ENCODE measurements at places on chromosomes 6 and 20. TPM values are rescaled to one million over a fixed set of nuclear protein-coding genes. Genes with fewer than 3 reads are reported as not detected.

DNA sequence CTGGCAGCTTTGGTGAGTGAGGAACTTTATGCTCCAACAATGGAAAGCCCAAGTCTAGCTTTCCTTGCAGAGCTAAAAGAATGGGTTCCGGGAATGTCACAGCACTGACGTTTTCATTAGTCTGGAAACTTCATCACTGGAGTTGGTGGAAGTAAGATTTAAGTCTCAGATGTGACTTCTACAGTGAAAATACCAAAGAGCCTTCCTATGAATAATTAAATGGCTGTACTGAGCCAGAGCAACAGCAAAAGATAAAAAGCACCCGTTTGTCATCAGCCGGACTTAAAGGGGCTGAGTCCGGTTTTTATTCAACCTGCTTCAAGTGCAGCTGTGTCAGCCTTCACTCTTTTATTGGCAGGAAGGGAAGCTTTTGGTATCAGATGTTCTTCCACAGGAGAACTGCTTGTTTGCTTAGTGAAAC, 46.5 kb upstream of the SHLD1 start:
- H3K4me1 ChIP-seq: peaks cover 3% of the 10 kb centered on the region
- no peak overlapping the region for H3K4me3 ChIP-seq

DNA sequence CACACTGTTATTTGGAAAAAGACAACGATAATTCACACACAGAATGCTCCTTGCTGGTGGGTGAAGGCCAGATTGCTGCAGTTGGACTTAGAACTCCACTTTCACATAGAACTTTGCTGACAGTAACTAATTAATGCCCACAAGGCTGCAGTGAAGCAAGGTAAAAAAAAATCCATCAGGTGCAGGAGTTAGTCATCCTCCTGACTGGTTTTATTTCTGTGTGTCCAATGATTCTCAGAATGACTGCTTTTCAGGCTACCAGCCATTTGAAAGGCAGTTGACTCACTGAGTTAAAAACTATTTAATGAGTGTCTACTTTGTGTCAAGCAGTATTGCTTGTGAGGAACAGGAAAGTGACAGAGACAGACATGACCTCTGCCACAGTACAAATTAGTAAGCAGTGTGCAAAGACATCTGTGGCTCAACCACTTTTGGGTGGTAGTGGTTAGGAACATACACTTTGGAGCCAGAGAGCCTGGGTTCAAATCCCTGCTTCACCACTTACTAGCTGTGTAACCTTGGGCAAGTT, 41.9 kb downstream of the ELOVL5 start:
- no peaks in the 10 kb centered on the region for H3K36me3 ChIP-seq
- DNase-seq: no peak
- peaks cover 13% of the 10 kb centered on the region for H3K4me1 ChIP-seq
- H3K4me3 ChIP-seq: no peak overlapping the region
- H3K27me3 ChIP-seq: no peaks in the 10 kb centered on the region

GRCh38 chr6:110250838-110251237, 70.6 kb downstream of the CDC40 start:
- no peaks in the 10 kb centered on the region for H3K4me1 ChIP-seq
- no peaks in the 10 kb centered on the region for H3K27me3 ChIP-seq
- no peak overlapping the region for H3K27ac ChIP-seq
- H3K4me3 ChIP-seq: no peak overlapping the region
- H3K36me3 ChIP-seq: no peaks in the 10 kb centered on the region

DNA sequence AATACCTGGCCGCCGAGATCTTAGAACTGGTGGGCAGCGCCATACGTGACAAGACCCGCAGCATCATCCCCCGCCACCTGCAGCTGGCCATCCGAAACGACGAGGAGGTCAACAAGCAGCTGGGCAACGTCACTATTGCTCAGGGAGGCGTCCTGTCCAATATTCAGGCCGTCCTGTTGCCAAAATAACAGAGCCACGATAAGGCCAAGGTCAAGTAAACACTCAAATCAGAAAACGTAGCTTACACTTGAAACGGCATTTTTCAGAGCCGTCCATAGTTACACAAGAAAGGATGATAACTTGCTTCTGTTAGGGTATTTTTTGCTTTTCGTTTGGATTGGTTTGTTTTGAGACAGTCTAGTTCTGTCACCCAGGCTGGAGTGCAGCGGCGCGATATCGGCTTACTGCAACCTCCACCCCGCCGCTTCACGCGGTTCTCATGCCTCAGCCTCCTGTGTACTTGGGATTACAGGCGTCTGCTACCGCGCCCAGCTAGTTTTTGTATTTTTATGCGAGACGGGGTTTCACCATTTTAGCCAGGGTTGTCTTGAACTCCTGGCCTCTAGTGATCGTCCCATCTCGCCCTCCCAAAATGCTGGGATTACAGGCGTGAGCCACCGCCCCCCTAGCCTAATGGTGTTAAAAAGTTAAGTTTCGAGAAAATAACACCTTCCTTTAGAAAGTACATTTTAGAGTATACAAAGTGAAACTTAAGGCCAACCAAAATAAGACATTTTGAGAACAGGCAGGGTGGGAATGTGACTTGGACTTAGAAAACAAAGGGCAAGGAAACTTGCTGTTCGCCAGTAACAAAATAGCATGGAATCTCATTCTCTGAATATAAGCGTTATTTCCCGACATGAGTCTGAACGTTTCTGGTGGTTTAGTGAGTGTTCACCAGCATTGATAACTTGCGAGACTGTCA, 42.8 kb upstream of the HFE start:
- H3K27me3 ChIP-seq: no peaks in the 10 kb centered on the region
- no peak for DNase-seq
- no peak overlapping the region for H3K27ac ChIP-seq
- no peak overlapping the region for H3K4me3 ChIP-seq

DNA sequence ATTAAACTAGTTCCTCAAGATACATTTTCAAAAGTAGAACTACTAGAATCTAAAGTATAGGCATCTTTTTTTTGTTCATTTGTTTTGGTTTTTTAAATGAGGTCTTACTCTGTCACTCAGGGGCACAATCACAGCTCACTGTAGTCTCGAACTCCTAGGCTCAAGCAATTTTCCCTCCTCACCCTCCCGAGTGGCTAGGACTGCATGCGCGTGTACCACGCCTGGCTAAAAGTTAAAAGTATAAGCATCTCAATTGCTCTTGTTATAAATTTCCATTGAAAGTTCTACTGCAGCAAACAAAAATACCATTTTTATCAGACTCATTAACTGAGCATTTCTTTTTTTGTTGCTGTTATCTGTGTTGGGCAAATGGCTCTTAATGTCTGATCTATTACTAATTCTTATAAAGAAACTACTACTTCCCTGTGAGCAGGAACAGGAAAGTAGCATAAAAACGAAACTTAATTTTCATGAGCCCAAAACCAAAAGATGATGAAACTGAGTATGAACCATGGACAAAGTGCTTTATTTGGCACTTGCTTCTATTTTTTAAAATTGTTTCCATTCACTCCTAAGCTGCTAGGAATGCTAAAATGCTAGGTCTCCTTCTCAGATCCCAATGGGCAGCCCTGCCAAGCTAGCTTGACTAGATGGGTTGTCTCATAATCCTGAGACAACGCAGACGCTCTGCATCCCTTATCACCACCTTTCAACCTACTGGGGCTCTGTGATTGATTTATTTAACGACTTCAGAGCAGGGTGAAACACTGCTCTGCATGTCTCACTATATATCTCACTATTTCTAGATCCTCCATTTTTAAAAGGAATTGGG, 36.9 kb downstream of the TRPC4AP start:
- DNase-seq: no peak
- no peak overlapping the region for H3K4me3 ChIP-seq
- peak overlapping the region; percentile 8 for H3K27ac ChIP-seq
- peaks cover 3% of the 10 kb centered on the region for H3K4me1 ChIP-seq
- no peaks in the 10 kb centered on the region for H3K27me3 ChIP-seq

DNA sequence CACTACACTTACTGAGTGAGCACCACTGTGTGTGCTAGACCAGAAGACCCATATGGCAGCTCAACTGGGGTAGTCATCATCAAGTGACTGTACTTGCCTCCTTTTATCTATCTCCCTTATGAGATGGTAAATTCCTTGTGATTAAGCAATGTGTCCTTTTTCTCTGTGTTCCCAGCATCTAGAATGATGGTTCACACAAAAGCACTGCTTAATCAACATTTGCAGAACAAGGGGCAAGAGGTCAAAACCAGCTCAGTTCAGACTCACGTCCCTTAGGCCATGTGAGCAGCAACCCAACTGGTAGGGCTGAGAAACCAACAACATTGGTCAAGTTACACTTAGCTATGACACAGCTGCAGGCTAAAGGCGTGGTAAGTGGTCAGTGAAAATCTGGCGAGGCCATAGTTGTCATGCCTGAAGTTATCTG, 10.0 kb downstream of the TRAM2 start:
- H3K27ac ChIP-seq: peak overlapping the region; percentile 75
- H3K4me1 ChIP-seq: peaks cover 84% of the 10 kb centered on the region

The SIRPG gene
- not detected for total RNA-seq

DNA sequence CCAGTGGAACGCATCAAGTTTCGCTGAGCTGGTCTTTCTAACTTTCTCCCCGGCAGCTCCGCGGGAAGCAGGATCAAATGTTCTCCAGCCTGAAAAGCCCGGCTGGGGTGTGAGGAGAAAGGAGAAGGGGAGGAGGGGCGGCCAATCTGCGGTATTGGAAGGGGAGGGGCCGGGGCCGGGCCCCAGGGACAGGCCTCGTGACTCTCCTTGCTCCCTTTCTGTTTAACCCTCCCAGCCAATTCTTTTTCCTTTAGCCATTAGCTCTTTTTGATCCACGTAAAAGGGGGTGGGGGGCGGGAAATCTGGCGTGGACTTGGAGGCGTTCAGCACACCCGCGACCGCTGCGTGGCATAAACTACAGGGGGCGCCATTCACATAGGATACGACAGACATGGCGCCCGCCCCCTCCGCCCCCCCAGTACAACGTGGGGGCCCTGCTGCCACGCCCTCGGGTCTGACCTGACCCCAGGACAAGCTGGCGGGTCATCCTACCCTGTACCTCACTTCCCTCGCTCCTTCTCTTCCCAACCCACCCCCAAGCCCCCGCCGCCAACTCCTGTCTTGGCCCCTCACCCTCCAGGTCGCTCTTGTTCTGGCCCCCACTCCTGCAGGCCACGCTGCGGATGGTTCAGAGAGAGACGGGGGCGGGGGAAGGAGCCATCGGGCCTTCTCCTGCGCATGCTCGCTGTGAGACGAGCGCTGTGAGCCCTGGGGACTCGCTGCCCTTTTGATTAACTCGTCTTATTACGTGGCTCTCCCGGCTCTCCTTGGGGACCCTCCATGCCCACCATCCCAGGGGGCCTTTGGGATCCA, 7.8 kb upstream of the MDGA1 start:
- no peaks in the 10 kb centered on the region for H3K27me3 ChIP-seq
- H3K4me3 ChIP-seq: no peak overlapping the region
- H3K36me3 ChIP-seq: no peaks in the 10 kb centered on the region
- no peaks in the 10 kb centered on the region for H3K4me1 ChIP-seq

The FAM162B gene
- total RNA-seq: not detected

- H3K27ac ChIP-seq: no peak overlapping the region
- H3K27me3 ChIP-seq: no peaks in the 10 kb centered on the region
- no peaks in the 10 kb centered on the region for H3K36me3 ChIP-seq
- DNase-seq: no peak
- H3K4me1 ChIP-seq: no peaks in the 10 kb centered on the region
Observed at GRCh38 chr6:166253778-166254204, 54.4 kb downstream of the PRR18 start.

DNA sequence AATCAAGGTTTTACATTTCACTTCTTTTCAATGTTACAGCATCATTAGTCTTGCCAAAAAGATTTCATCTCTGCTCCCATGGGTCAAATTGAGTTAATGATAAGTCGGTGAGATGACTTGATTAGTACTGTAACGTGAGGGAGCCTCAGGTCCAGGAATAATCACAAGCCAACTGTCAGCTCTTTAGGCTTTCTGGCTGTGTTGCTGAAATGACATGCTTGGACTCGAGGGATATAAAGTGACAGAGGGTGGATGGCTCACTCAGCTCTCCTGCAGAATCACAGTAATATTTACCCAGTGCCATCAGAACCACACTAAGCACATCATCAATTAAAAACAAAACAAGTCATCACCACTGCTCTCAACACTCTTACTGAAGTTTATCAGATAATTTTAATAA, 196.2 kb upstream of the THEMIS start:
- H3K4me1 ChIP-seq: 0 out of 2 replicates have a peak, but pooled peaks cover 7% of the 10 kb centered on the region
- no peaks in the 10 kb centered on the region for H3K27me3 ChIP-seq
- no peak overlapping the region for H3K27ac ChIP-seq
- H3K4me3 ChIP-seq: no peak overlapping the region
- H3K36me3 ChIP-seq: no peaks in the 10 kb centered on the region

DNA sequence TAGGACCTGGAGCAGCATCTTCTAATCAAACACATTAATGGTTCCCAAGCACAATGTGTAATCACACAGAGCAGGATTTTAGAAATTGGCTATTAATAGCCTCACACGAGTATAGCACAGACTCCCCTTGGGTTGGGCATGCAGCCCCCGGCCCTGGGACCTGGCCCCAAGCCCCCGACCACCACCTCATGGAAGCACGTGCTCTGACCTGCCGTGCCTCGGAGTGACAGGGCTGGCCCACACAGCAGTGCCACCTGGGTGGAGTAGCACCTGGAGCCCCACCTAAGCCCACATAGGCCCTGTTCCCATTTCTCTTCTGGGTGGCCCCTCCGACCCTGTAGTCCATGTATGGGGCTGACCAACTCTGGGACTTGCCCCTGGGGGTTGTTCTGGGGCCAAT, 171.8 kb downstream of the TTLL2 start:
- H3K4me1 ChIP-seq: peaks cover 14% of the 10 kb centered on the region
- no peaks in the 10 kb centered on the region for H3K36me3 ChIP-seq
- DNase-seq: no peak
- no peak overlapping the region for H3K4me3 ChIP-seq

- H3K27ac ChIP-seq: no peak overlapping the region
- no peaks in the 10 kb centered on the region for H3K4me1 ChIP-seq
- no peak for DNase-seq
- H3K27me3 ChIP-seq: no peaks in the 10 kb centered on the region
- H3K4me3 ChIP-seq: no peak overlapping the region
Observed at GRCh38 chr6:2055911-2056310, 189.5 kb downstream of the GMDS start.

The TNF gene
- total RNA-seq: not detected

DNA sequence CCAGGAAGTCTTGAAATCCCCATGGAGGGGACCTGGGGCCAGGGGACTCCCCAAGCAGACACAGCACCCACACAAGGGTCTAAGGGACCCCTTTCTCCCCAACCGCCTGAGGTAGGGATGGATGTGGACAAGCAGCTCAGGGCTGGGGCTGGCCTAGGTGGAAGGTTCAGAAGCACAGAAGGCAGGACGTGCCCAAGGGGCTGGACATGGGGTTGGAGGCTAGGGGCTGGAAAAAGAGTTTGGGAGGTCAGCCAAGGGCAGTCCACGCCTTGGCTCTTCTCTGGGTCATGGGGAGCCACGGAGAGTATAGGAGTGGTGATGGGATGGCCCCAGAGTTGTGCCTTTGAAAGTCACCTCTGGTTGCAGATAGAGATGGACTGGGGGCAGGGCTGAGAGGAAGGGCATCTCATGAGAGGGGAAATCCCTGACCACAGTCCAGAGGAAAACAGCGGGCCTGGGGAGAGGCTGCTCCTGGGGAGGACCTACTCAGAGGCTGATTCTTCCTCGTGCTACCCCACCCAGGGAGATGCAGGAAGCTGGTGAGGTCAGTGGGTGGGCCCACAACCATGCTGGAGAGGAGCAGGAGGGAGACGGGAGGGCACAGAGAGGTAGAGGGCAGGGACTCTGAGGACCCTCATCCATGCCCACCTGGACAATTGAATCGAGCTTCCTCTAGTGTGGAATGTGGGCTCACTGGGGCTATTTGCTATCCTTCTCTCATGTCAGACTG, 2.5 kb upstream of the HSPA12B start:
- DNase-seq: no peak
- peaks cover 11% of the 10 kb centered on the region for H3K4me1 ChIP-seq
- H3K27ac ChIP-seq: no peak overlapping the region
- H3K36me3 ChIP-seq: no peaks in the 10 kb centered on the region
- H3K4me3 ChIP-seq: no peak overlapping the region
- H3K27me3 ChIP-seq: no peaks in the 10 kb centered on the region
